Central memory CD8-positive, alpha-beta T cell (primary cell): ENCODE measurements at places on chromosomes 12 and 14.

GRCh38 chr14:34460841-34461240 is 1.2 kb downstream of the SPTSSA start:
- no peaks in the 10 kb centered on the region for H3K27me3 ChIP-seq
- H3K36me3 ChIP-seq, result peaks cover 4% of the 10 kb centered on the region
- peak overlapping the region; percentile 52 for H3K27ac ChIP-seq
- H3K4me1 ChIP-seq, result peaks cover 17% of the 10 kb centered on the region

DNA sequence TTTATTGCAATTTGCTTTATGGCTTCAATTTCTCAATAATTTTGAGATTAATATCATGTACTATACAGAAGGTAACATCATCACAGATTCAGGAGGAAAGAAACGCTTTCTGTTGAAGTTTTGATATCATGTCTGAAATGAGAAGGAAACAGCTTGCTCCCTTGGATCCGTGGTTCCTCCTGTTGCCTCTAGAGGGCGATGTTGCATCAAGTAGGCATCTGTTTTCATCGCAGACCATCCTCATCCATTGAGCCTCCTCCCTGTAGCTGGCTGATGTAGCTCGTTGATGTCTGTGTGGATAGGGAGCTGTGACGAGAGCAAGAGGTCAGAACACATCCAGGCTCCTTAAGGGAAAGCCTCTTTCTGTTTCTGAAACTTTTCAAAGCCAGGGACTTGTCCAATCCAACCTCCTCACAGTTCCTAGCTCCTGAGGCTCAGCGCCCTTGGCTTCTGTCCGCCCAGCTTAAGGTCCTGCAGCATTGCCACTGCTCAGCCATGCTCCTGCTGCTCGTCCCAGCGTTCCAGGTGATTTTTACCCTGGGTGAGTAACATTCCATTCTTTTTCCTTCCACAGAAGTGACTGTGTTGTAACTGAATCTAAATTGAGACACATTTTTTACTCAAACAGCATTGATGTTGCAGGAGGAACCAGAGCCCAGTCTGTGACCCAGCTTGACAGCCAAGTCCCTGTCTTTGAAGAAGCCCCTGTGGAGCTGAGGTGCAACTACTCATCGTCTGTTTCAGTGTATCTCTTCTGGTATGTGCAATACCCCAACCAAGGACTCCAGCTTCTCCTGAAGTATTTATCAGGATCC is 304.8 kb upstream of the OR4E1 start:
- H3K4me1 ChIP-seq, result peaks cover 16% of the 10 kb centered on the region
- H3K36me3 ChIP-seq, result no peaks in the 10 kb centered on the region
- peak overlapping the region; percentile 68 for H3K4me3 ChIP-seq
- peaks cover 13% of the 10 kb centered on the region for H3K27me3 ChIP-seq

- H3K27me3 ChIP-seq, result no peaks in the 10 kb centered on the region
- no peak for DNase-seq
- H3K4me3 ChIP-seq, result no peak overlapping the region
- peak overlapping the region; percentile 40 for H3K27ac ChIP-seq
- H3K36me3 ChIP-seq, result peaks cover 4% of the 10 kb centered on the region
Observed at GRCh38 chr14:95547626-95548327, 12.9 kb downstream of the GLRX5 start.

DNA sequence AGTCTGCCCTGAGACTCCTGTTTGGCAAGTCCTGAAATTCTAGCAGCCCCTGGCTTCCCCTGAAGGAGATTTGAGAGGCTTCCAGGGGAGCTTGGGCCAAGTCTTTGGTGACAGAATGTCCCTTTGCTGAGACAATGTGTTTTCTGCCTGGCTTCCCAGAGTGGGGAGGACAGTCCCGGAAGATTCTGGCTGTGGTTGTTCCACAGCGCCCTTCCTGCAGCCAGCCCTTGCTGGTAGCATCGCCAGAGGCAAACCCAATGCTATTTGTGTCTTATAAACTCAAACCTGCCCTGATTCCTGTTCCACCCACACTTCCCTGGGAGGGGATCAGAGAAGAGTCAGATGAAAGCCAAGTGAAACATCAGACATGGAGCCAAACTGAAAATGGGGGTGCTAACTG is 56.4 kb upstream of the OAS1 start:
- no peak overlapping the region for H3K4me3 ChIP-seq
- H3K27ac ChIP-seq, result no peak overlapping the region
- no peaks in the 10 kb centered on the region for H3K36me3 ChIP-seq
- no peak for DNase-seq
- H3K4me1 ChIP-seq, result peaks cover 22% of the 10 kb centered on the region

DNA sequence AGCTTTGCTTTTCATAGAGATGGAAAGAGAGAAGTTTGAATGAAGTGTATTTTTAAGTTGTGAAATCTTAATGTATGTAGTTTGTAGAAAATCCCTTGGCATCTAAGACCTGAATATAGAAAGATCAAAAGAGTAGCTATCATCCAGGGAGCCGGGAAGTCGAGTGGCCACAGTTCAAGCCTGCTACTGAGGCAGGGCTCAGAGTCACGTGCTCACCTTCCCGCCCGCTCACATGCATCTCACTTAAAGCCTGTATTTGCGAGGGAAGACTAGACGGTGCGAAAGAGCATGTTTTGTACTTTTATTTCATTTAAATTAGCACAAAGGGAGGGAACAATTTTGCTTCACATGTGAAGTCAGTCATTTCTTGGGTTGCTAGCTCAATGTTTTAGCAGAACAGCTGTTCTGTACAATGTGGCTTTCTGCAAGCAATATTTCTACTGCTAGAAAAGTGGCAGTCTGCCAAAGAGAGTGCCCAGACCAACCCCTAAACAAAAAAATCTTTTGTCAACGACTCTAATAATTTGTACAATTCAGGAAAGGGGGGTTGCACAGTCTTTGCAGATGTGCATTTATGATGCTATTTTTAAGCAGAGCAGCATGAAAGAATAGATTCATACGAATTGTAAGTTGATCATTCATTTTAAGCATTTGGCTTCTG is 290.7 kb downstream of the NPAS3 start:
- H3K27ac ChIP-seq, result no peak overlapping the region
- H3K4me1 ChIP-seq, result no peaks in the 10 kb centered on the region
- H3K36me3 ChIP-seq, result no peaks in the 10 kb centered on the region

DNA sequence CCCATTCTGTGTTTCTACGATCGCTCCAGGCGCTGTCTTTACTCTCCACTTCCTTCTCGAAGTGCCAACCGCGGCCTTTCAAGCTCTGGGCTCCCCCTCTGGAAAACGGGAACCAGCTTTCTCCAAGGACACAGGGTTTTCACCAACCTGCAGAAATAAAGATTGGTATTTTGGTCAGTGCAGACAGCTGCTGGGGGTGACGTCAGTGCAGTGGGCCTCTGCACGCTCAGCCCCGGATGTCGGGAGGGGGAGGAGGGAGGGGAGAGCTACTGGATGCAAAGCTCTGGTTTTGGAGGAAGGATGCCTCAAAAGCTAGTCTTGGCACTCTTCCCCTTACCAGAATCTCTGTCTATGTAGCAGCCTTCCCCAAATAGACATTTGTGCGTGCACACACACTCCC is 19.9 kb downstream of the HRK start:
- H3K4me1 ChIP-seq, result peaks cover 10% of the 10 kb centered on the region
- no peak overlapping the region for H3K4me3 ChIP-seq
- no peak overlapping the region for H3K27ac ChIP-seq
- DNase-seq, result no peak
- no peaks in the 10 kb centered on the region for H3K36me3 ChIP-seq

DNA sequence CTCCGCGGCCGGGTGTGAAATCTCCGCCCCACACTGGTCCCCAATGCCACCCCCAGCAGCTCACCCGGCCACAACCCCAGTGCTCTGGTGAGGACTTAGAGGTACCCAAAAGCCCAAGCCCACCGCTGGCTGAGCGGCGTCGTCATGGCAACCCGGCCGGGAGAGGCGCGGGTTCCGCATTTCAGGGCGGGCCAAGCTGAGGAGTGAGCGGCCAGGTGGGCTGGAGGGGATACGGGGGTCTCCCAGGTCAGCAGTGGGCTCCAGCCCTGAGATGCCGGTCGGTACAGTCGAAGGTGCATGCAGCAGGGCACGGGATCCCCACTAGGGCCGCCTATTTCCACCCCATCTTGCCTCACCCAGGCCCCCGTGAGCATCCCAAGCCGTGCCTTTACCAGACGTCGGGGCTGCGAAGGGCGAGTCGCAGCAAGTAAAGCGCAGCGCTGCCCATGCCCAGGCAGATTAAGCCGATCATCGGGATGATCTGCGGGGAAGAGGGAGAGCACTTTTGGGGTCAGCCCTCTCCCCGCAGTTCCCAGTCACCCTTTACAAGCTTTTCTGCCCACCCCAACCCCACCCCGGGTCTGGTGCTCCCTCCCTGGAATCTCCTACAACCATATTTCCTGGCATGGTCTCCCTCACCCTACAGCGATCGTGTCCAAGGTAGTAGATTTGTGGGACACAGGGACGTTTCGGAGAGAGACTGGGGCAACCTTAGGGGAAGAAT is 6.9 kb downstream of the SHMT2 start:
- H3K4me1 ChIP-seq, result peaks cover 51% of the 10 kb centered on the region
- no peak overlapping the region for H3K4me3 ChIP-seq
- H3K36me3 ChIP-seq, result peaks cover 22% of the 10 kb centered on the region
- peaks cover 56% of the 10 kb centered on the region for H3K27me3 ChIP-seq
- no peak overlapping the region for H3K27ac ChIP-seq

DNA sequence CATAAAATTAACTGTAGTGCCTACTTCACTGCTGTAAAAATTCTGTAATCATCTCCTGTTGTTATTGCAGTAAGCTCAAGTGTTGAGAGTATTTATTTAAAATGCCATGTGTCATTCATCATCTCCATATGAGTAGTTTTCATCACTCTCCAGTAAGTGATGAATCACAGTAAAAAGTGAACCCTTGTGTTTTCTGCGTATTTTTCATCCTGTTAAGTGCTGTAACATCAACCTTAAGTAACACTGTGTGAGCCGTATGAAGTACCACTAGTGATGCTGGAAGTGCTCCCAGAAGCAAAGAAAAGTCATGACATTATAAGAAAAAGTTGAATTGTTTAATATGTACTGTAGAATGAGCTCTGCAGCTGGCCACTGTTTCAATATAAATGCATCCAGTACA is 55.4 kb downstream of the SLCO1B3 start:
- no peaks in the 10 kb centered on the region for H3K4me1 ChIP-seq
- H3K4me3 ChIP-seq, result no peak overlapping the region
- no peak for DNase-seq
- H3K27me3 ChIP-seq, result no peaks in the 10 kb centered on the region

DNA sequence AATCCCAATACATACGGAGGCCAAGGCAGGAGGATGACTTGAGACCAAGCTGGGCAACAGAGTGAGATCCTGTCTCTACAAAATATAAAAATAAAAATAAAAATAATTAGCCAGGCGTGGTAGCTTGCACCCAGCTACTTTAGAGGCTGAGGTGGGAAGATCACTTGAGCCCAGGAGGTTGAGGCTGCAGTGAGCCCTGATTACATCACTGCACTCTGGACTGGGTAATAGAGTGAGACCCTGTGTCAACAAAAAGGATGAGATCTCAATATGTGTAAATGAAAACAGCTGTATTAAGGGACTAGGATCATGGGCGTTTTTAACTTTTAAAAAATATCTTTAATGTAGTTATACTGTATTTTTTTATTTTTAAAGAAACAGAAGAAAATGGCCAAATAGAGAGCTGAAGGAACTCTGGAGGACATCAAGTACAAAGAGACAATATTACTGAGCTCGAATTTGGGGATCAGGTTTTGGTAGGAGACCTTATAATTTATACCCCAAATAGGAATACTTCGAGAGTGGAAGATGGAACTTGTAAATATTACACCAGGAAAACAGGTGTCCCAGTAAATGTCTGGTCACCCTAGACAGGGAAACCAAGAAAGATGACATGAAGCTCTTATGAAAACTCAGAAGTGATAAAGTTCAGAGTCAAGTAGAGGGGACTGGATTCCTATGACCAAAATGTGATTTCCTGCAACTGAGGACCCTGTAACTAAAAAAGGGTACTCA is 13.1 kb downstream of the BATF start:
- no peaks in the 10 kb centered on the region for H3K27me3 ChIP-seq
- peaks cover 23% of the 10 kb centered on the region for H3K36me3 ChIP-seq
- DNase-seq, result no peak
- peaks cover 80% of the 10 kb centered on the region for H3K4me1 ChIP-seq
- H3K27ac ChIP-seq, result peak overlapping the region; percentile 67
- peak overlapping the region; percentile 7 for H3K4me3 ChIP-seq
